ENCODE measurements at places on chromosomes 13 and 19.

DNA sequence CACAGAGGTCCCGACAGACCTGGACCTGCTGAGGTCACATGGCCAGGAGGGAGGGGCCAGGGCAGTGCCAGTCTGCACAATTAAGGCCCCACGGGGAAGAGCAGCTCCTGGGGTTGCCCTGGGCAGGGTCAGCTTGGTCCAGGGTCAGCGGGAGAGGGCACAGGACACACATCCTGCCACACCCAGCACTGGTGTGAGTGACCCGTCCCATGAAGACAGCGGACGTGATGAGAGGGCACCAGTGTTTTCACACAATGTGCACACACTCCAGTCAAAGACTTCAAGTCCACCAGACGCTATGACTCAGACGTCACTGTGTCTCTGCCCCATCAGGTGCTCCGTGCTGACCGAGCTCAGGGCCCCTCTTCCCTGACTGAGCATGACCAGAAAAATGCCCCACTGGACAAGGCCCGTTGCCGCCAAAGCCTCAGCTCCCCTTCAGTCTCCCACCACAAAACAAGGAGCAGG is 4.2 kb downstream of the TMEM259 start:
- DNase-seq: no peak

GRCh38 chr19:18558202-18558555 is 509 bp downstream of the KXD1 start:
- DNase-seq: no peak

- no peak for DNase-seq
Measured at GRCh38 chr19:35534803-35535480, 1.7 kb downstream of the GAPDHS start.

DNA sequence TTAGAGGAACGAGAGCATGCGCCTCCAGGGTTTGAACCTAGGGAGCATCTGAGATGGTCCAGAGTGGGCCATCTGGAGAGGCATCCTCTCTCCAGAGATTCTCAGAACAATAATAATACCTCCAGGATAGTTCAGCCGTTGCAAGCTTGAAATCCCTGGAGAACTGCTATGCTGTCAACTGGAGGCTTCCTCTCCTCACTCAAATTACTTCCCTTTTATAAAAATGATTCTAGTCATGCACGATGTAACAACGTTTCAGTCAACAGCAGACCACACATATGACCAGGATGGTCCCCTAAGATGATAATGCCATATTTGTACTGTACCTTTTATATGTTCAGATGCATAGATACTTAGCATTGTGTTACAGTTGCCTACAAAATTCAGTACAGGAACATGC is 108.7 kb downstream of the SHISA2 start:
- no peak for DNase-seq

DNA sequence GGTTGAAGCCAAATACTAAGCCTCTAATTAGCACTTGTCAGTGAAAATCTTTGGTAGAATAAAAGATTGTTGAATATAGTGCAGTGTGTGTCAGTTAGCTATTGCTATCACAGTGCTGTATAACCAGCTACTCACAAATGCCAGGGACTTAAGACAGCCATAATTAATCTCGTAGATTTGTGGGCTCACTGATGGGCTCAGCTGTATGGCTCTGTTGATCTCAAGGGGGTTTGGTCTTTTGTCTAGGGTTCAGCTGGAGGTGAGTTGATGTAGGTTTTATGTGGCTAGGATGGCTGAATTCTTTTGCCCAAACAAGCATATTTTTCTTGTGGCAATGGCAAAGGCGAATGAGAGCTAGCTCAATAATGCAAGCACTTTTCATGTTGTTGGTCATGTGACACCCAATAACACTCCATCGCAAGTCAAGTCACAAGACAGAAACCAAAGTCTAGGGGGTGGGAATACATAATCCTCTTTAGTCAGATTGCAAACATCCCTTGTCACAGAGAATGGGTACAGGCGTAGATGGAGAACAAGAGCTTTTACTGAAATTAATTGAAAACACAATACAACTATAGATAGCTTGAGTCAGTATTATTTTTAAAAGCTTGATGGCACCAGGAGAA is 121.7 kb upstream of the EDNRB start:
- no peak for DNase-seq

DNA sequence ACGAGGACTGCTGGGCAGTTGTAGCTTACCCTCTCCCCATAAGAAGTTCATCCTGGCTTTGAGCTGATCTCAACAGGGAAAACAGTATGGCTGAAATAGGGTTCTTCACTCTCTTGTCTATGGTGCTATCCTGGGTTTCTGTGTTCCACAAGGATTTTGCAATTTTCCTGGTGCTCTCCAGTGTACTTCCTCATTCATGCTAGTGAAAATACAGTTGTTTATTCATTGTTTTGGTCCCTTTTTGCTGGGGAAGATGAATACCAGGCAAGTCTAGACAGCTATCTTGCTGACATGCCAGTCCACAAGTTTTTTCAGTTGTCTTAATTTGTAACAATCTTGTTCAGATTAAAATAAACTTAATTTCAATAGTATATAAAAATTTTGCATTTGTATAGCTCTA is 306.5 kb downstream of the DLEU7 start:
- no peak for DNase-seq

- DNase-seq: no peak
Measured at GRCh38 chr19:32373585-32374295, 28.3 kb downstream of the ZNF507 start.

GRCh38 chr19:54160854-54161253 is 1.3 kb upstream of the LENG1 start:
- DNase-seq: no peak

DNA sequence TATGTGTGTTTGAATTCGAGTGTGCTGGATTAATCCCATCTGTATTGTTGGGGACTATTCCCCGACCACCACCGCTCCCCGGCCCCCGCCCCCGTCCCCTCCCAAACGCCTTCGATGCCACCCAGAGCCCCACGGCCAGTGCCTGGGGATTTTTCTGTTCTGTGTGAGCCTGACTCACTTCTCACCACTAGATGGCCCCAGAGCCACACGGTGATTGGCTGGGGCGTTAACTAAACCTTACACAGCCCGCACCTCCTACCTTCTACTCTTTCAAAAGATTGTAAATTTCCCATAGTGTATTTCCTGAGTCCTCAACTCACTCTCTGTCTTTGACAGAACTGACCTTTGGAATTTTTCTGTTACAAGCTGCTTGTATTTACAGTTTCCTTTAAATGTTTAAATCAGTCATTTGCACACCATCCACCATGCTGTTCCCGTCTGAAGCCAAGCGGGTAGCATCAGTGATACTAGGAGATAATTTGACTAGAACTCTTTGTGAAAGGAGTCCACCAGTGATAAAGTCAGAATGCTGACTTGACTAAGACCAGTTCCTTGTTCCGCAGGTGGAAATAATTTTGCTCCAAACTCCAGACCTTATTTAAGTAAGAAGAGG is 61.4 kb downstream of the RFX2 start:
- DNase-seq: peak; percentile 81

DNA sequence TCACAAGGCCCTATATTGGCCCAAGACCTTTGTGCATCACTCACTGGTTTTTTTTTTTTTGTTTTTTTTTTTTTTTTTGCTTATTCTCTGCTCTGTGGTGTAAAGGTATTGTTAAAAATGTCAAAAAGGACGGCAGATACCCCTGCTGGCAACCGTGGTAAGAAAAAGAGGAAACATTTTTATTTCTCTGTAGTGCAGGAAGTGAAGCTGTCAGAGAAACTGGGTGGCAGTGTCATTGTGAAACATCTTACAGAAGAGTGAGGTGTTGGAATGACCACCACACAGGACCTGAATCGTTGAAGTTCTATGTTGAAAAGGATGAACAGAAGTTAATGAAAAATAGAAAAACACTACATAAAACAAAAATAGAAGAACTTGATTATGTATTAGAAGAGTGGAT is 346.4 kb downstream of the FGF9 start:
- DNase-seq: no peak

- no peak for DNase-seq
Measured at GRCh38 chr19:18157465-18158063, 4.6 kb downstream of the PIK3R2 start.

- no peak for DNase-seq
Measured at GRCh38 chr13:49645451-49645850, 17.1 kb downstream of the ARL11 start.

DNA sequence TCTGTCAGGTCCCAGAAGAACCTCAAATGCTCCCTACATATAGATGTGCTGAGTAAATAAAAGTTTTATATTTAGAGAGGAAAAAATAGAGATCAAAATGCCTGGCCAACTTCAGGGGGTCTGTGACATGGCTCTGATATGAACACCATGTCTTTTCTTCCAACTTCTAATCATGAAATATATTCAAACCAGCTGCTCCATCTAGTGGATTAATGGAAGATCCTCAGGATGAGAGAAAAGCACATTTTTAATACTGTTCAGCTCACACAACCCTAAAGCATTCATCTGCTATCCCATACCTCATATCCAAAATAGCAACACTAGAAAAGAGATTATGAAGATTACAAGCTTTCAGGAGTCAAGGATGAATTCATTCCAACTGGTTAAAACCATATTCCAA is 56.0 kb upstream of the DOCK9 start:
- no peak for DNase-seq

DNA sequence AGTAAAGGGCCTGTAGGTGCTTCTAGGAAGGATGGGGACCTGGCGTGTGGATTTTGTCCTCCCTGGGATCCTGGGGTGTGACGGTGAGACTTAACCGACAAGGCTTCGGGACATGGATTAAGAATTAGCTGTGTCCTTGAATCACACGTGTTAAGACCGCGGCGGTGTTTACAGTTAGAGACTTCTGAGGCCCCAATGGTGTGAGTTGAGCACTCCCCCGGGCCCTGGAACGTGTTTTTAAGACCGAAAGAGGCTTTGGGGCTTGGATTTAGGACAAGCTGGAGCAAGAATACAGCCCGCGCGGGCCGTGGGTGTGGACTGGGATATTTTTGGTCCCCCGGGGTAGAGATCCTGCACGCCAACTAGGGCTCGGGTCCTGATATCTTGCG is 1.2 kb upstream of the SLC27A1 start:
- no peak for DNase-seq

DNA sequence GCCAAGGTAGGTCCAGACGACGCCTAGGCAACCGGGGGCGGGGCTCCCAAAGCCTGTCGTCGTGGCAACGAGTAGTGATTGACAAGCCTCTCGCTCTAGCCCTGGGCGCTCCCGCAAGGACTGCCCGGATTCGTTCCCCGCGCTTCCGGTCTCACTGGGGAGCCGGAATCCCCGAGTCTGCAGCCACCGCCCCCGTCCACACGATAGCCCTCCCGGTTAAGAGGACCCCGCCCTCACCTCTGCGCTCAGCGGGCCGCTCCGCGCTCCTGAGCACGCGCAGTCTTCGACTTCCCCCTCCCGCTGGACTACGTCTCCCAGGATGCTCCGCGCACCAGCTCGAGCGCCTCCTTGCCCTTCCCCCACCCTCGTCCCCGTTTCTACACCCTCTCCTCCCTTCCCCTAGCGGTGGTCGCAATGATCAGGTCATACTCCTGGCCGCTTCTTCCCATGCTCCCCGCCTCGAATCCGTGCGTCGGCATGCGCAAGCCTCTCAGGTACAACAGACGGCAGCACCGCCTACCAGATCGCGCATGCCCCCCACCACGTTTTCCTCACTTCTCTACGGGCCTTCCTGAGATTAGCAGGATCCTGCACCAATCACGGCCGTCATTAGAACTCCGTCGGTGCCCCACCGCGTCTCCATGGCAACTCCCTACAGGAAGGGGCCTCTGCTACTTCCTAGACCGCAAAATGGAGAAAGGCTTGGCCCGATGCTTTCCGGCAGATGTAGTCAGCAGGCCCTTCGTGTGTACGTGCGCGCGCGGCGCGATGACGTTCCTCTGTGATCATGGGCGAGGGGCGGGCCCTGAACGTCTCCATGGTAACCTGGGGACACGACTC is at the start of gene MZF1:
MZF1 (minus strand) TSS at position 518 of the 840 bp plus-strand sequence. CDS start 1,946 bp downstream, outside the sequence.
- peak; percentile 100 for DNase-seq

- DNase-seq: peak; percentile 80
Measured at GRCh38 chr19:44723952-44724319, 24.6 kb upstream of the BCL3 start.

GRCh38 chr13:103878891-103879605 is 812.8 kb upstream of the SLC10A2 start:
- DNase-seq: no peak

- DNase-seq: no peak
Measured at GRCh38 chr13:38462605-38463004, 113.0 kb downstream of the UFM1 start.
